ENCODE measurements at places on chromosomes 3 and 15.

DNA sequence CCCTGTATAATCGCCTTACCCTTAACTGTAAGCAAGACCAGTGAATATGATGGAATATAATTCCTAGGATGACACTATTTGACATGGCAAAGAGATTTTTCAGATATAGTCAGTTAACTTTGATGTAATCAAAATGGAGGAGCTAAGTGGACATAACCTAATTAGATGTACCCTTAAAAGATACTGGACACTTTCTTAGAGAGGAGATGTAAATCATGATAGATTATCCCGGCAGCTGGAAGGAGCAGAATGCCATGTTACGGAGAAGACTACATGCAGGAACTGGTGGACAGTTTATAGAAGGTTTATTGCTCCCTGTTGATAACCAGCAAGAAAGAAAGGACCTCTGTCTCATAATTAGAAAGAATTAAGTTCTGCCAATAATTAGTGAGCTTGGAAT, 1142.9 kb downstream of the SI start:
- no peak for DNase-seq

DNA sequence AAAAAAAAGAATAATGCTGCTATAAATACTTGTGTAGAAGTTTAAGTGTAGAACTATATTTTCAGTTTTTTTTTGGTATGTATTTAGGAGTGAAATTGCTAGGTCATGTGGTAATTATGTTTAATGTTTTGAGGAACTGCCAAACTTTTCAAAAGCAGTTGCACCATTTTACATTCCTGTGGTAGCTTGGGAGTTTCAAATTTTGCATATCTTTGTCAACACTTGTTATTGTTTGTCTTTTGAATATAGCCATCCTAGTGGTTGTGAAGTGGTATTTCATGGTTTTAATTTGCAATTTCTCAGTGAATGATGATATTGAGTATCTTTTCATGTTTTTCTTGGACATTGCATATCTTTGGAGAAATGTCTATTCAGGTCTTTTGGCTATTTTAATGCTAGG, 30.4 kb downstream of the SKIL start:
- DNase-seq = no peak

GRCh38 chr3:104549099-104549714, 817.5 kb upstream of the ALCAM start:
- DNase-seq = no peak

GRCh38 chr3:99627062-99627826, 11.2 kb upstream of the COL8A1 start:
- no peak for DNase-seq

DNA sequence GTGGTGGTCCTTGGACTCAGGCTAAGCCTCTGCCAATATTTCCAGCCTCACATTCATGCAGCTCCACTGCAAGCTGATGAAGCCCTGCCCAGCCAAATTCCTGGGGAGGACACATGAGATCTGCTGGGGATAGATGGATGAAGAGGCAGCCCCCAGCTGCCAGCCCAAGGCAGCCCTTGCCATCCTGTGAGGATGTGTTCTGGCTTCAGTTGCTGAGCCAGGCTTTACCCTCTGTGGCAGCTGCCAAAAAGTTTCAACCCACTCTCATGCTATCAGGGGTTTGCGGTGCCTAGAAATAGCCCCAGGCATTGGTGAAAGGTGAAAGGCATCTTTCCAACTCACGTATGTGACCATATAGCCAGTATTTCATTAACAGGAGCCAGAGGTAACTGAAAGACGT, 37.6 kb downstream of the C2CD4A start:
- no peak for DNase-seq

DNA sequence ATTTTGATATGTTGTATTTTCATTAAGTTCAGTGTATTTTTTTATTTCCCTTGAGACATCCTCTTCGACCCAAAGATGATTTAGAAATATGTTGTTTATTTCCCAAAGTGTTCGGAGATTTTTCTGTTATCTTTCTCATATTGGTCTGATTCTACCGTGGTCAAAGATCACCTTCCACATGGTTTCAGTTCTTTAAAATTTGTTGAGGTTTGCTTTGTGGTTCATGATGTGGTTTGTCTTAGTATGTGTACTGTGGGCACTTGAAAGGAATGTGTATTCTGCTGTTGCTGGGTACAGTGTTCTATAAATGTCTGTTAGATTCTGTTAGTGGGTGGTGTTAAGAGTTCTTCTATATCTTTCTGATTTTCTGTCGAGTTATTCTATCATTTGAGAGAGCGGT, 103.4 kb upstream of the FHIT start:
- DNase-seq = no peak

DNA sequence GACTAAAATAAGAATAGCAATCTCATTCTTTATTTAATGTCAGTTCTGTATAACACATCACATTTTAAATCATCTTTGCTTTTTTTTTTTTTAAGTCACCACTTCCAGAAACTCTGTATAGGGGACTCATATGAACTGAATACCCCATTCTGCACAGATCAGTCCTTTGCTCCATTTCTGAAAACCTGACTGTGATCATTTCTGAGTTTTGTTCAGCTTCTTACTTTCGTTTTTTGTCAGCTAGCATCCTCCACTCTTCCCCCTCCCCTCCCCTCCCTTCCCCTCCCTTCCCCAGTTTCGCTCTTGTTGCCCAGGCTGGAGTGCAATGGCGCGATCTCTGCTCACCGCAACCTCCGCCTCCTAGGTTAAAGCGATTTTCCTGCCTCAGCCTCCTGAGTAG, 49.8 kb upstream of the SGO1 start:
- no peak for DNase-seq

DNA sequence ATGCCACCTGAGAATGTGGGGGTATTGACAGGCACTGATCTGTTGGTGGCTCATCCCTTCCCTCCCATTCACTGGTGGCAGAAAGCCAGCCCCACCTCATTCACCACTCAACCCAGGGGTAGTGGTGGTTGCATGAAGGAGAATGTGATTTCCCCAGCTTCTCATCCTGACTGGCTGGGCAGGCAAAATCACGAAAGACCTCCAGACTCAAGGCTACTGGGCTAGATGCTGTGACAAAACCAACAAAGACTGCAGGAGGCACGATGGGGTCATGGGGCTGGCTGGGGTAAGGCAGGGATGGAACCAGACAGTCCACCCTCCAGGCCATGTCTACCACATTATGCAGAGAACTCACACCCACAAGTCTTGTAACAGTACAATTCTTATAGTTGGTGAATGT, 33.9 kb downstream of the FSTL1 start:
- DNase-seq = no peak

- no peak for DNase-seq
Measured at GRCh38 chr3:38169027-38169317, 3.6 kb downstream of the OXSR1 start.

GRCh38 chr3:4549896-4550295, 56.7 kb downstream of the ITPR1 start:
- no peak for DNase-seq

GRCh38 chr15:81286621-81287121, 37.3 kb downstream of the STARD5 start:
- no peak for DNase-seq

DNA sequence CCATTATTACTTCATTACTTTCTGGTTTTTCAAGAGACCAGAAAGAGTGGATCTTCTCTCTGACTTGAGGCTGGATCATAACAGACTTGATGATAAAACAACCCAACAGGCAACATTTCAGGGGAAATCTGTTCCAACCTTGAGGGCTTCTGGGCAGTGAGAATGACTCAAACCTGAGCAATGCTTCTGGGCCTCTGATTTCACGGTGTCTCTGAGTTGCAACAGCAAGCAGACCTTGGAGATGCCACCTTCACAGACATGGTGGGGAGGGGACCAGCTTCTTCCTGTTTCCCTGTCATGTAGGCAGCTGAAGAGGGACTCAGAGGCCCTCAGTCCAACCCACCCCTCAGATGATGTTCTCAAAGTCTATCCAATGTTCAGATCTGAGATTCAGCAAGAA, 104.0 kb downstream of the ABHD5 start:
- DNase-seq = no peak

GRCh38 chr3:89522155-89522554, 414.7 kb downstream of the EPHA3 start:
- DNase-seq = no peak

DNA sequence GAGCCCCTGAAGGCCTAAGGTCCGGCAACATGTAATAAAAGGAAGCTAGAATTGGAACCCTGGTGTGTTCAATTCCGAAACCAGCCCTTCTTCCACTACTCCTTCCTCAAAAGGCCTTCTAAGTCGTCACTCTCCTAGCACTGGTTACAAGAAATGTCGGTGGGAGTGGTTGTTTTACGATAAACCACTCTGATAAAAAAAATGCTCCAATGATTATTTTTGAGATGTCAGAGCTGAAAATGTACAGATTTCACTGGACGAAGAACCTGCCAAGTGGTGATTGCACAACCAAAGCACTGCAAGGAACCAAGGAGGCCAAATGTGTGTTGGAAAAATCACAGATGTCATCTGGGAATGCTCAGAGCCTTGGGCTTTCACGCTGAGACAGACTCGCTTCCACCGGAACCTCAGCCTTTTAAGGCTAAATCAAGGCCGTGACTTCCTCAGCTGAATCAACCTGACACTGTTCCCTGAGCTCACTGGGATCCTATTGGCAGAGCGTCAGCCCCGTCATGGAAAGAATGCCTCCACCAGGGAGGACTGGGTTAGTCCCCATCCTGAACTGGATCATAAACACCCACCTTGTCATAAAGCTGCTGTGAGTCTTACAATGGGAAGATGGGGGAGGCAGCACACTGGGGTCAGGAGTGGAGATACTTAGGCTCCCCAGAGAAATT, 108.1 kb upstream of the THBS1 start:
- DNase-seq = no peak

- no peak for DNase-seq
Measured at GRCh38 chr3:195255176-195255500, 15.8 kb downstream of the XXYLT1 start.

DNA sequence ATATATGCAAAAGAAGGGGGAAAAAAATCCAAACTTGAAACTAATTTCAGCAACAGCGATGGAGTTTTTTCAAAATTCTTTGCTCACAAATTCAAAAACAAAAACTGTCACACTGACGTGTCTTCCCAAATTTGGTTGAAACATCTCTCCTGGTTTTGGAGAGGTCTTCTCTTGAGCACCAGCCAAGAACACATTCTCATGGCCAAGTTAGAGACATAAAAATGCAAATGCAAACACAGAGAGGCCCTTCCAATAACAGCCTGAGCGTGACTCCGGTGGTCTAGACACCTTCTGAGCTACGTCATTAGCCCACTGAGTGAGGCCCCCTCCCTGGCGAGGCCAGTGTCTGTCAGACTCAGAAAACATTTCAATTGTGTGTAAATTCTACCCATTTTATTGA, 436.0 kb upstream of the PROK2 start:
- no peak for DNase-seq

DNA sequence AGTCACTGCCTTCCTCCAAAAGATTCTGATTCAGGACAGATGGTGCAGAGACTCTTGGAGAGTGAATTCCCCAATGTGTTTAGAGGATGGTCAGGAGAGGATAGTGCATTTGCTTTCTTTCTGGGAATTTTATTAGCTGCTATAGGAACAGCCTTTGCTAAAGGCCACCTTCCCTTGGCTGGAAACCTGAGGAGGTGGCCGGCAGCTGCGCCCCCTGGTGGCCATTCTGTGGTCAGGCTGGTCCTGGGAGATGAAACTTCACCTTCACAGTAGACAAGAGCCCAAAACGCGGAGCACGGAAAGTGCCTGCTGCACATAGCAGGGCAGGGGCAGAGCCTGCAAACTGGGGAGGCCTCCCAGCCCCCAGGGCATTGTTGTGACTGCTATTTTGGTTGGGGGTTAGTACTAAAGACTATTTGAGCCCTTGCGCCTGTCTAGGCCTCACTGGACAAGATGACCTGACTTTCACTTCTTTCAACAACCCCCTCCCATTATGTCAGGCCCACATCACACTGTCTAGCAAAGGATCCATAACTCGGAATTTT, 34.3 kb downstream of the SEC22C start:
- peak; percentile 67 for DNase-seq

DNA sequence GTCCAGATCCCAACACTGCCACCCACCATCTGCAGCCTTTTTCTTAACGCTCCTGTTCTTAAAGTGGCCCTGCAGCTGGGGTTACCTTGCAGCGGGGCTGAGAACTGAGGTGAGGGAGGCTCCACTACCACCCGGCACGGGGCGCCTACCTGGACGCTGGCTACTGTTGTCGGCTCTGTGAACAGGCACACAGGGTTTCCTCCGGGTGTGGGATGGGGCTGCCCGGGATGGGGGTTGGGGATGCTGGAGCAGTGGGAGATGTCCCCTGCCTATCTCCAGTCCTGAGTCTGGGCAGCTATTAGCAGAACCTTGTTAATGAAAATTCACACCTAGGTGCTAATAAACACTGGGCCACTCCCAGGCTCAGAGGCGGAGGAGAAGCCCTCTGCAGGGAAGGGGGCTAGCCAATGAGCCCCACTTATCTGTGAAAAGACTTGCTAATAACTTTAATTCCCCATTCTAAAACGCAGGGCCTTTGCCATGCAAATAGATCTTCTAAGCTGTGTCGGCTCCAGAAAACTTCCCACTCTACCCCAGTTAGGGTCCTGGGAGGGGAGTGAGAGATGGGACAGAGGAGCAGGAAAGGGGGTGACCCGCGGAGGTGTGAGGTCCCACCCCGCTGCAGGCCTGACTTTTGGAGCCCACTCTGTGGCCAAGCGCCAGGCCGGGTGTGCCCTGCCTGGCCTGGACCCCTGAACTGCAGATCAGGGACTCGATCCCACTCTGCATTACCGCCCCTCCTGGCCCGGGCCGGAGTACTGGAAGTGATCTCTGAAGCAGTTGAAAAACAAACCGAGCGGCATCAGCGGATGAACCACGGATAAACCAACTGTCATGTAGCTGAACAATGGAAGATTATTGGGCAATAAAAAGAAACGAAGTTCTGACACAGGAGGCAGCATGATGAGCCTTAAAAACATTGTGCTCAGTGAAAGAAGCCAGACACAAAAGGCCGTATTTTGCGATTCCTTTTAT, 3.1 kb downstream of the MESP1 start:
- DNase-seq = no peak

- DNase-seq = no peak
Measured at GRCh38 chr3:184459355-184459754, 79.5 kb downstream of the CHRD start.

DNA sequence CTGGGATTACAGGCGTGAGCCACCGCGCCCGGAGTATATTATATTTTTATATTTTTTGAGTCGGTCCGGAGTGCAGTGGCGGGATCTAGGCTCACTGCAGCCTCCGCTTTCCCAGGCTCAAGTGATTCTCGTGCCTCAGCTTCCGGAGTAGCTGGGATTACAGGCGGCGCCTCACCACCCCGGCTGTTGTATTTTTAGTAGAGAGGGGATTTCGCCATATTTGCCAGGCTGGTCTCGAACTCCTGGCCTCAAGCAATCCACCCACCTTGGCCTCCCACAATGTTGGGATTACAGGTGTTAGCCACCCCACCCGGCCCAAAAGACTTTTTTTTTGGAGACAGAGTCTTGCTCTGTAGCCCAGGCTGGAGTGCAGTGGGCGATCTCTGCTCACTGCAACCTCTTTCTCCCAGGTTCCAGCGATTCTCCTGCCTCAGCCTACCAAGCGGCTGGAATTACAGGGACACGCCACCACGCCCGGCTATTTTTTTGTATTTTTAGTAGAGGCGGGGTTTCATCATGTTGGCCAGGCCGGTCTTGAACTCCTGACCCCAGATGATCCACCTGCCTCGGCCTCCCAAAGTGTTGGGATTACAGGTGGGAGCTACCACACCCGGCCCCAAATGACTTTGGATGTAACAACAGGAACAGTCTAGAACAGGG, 1.0 kb downstream of the ZNF589 start:
- peak; percentile 10 for DNase-seq

All from stimulated activated CD4-positive, alpha-beta T cell treated with anti-CD3 and anti-CD28 coated beads, Interleukin-12 subunit alpha, Interleukin-12 subunit beta, amount 100 ng/mL, for 4 hours (primary cell).